ENCODE measurements at places on chromosomes 11 and 22.

- no peak for DNase-seq
Observed at GRCh38 chr22:34784056-34784455, 281.9 kb upstream of the ISX start.

DNA sequence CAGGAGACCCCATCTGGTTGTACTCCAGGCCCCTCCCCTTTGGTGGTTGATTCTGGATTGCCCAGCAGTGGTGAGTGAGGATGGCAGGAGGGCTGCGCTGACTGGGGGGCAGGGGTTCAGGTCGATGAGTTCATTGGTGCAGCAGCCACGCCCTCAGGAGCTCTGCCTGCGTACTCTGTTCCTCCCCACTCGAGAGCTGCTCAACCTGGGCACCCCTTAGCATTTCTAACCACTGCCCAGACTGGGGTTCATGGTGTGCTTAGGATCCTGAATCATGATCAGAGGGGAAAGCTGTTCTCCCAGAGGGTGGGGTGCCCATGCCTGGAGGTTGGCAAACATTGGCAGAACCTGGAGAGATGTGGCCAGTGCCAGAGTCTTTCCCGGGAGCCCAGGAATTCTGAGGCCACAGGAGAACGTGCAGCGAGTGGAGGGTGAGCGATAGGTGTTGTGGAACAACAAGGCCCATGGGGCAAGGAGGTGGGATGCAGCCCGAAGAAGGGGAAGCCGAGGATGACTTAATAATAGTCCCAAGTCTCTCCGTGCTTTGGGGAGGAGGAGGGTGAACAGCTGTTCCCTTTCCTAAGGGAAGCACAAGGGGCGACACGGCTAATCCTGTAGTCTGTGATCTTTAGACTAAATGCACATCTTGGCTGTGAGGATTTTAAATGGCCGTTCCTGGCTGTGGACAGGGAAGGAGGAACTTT is 75.5 kb downstream of the SCN3B start:
- DNase-seq, result no peak

DNA sequence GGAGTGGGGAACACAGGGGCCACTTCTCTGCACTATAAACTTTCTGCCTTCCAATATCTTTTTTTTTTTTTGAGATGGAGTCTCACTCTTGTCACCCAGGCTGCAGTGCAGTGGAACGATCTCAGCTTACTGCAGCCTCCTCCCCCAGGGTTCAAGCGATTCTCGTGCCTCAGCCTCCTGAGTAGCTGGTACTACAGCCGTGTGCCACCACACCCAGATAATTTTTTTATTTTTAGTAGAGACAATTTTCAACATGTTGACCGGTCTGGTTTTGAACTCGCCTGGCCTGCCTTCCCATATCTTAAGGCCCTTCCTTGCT is 1.7 kb downstream of the SLC3A2 start:
- no peak for DNase-seq

DNA sequence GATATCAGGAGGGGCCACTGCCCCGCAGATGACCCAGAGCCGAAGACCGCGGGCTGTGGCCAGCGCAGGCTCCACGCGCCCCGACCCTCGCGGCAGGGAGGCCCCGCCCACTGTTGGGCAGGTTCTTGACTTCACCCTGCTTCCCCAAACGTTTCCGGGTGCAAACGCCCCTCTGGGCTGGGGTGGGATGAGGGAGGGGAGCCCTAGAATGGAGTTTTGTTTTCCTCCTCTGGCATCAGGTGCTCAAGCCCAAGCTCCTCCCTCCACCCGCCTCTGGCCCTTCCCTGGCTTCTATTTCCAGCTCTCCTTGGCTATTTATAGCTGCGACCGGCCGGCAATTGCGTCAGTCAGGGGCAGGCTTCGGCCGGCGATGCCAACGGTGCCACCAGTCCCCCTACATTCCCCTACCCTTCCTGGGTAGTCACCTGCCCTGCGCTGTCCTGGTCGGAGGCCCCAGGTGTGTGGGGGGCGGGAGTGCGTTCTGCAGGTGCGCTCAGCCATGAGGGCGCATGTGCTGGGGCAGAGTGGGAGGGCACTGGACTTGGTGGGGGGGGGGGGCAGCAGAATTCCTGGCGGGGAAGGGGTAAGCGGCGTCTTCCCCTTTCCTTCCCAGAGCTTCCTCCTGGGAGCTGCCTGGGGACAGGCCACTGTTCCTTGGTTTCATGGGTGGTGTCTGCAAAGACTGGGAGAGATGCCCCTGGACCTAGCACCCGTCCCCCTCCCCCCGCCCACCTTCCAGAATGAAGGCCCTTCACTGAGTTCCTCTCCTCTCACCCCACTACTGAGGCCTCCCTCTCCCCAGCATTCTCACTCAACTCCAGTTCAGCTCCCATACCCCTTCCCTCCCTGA is 23.6 kb downstream of the DUSP8 start:
- DNase-seq, result no peak

DNA sequence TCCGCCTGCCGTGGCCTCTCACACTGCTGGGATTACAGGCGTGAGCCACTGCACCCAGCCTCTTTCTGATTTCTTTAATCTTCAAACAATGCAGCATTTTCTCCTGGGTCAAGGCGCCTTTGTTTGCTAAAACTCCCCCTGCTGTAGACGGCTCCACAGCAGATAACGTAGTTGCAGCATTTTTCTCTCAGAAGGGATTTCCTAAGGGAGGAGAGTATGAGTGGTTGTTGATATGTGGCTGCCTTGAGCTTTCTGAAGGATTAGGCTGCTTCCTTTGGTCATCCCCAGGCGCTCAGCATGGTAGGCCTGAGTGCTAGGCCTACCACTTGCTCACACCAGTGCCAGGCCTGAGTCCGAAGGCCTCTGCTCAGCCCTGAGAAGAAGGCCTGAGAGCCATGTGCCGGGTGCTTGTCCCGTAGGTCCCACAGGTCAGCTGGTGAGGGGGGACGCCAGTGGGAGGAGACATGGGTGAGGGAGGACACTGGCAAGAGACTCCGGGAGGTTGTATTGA is 18.1 kb downstream of the SMARCB1 start:
- no peak for DNase-seq
